EL (cell line): ENCODE measurements at places on chromosomes 5 and 9.

GRCh38 chr5:17088051-17088450, 129.4 kb upstream of the BASP1 start:
- DNase-seq: no peak

GRCh38 chr5:71652349-71652748, 65.2 kb downstream of the MCCC2 start:
- DNase-seq: no peak

- no peak for DNase-seq
Observed at GRCh38 chr9:133134388-133135145, 13.5 kb upstream of the RALGDS start.

GRCh38 chr5:149799965-149800516, 69.9 kb downstream of the PPARGC1B start:
- DNase-seq: no peak

DNA sequence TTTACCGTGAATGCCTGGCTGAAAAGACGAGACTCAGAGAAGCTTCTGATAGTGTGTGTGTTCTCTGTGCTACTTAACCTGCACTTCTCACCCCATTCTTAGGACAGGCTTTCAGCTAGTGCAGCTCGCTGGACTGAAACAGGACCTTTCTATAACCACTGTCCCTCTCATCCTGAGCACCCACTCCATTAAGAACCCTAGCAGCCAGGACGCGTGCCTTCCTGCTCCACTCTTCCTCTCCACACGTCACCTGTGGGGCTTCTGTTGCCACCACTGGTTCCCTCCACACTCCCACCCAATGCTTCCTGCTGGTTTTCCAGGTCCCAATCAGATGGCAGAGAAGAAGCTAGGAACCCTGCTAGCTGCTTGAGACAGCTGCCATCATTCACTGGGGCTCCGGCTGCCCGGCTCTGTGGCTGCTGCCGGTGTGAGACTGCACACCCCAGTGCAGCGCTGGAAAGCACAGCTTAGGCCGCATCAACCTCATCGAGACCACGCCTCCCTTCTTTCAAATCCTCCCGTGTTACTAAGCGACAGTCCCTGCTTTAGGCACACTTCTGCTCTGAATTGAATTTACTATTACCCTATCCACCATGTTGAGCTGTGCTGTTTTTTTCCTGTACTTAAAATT, 44.0 kb downstream of the RNF130 start:
- no peak for DNase-seq

- peak; percentile 46 for DNase-seq
Observed at GRCh38 chr5:5523066-5523505, 100.6 kb downstream of the ICE1 start.

DNA sequence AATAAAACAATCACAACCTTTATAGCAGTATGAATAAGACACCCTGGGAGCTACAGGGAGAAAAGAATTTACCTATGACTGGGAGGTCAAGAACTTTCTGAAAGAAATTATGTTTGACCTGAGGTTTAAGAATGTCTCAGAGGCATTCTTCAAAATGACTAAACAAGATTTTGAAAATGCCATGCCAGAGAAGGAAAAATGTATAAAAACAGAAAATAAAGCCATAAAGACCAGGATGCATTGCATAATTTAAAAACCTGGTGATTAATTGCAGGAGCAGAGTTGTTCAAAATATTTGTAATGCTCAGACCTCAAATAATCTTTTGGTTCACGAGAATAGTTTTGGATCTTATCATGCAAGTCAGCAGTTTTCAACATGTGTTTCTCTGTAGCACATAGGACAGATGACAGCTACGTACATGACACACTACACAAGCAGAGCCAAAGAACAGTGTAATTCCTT, 954.7 kb upstream of the ARRDC3 start:
- peak; percentile 21 for DNase-seq

DNA sequence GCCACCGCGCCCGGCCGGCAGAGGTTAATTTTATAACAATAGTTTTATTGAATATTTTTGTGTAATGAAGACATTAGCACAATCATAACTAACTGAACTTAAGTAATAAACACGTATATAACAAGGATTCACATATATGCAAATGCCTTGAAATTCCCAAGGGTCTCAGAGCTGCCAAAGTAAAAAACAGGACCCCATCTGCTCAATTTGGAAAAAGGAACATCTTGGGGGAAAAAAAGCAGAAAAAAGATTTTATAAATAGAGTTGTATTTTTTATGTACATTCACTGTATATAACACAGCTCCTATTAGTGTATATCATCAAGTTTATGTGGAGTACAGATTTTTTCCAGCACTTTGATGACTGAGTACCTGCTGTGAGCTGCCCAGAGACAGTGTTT, 366.7 kb downstream of the BRINP1 start:
- no peak for DNase-seq

DNA sequence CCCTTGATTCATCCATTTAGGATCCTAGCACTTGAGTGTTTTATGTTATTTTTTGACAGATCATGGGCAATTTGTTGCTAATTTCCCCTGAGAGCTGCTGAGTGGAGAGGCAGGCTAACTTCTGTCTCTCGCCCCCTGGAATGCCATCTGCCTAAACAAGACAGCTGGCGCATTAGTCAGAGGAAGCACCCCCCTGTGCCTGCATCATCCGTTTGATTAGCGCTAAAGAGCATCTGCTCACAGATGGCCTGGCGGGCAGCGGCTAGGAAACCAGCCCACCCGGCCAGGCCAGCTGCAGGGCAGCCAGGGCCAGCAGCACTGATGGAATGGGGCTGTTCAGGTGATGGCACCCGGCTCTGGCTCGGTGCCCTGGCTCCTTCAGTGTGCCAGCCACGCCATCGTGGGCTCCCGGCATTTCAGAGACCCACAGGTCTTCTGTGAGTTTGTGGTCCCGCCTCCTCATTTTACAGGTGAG, 22.9 kb upstream of the ASS1 start:
- DNase-seq: peak; percentile 88

- DNase-seq: no peak
Observed at GRCh38 chr5:16975950-16976624, 40.0 kb upstream of the MYO10 start.

DNA sequence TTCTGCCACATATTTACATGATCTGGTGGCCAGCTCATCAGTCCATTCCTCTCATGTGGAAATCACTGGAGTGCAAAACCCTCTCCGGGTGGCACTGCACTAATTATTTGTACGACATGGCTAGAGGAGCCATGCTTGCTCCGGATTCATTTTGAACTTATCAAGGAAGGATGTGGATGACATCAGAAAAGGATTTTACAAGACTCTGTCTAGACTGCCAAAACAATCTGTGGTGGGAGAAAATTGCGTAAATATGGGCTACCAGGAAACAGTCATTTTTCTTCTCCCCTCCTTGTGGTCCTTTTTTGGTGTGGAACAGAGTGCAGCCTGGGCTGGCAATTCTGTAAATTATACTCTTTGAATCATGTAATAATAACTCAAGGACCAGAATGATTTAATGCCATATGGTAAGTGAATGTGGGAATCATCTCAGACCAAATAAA, 123.4 kb upstream of the IFNE start:
- DNase-seq: peak; percentile 75

DNA sequence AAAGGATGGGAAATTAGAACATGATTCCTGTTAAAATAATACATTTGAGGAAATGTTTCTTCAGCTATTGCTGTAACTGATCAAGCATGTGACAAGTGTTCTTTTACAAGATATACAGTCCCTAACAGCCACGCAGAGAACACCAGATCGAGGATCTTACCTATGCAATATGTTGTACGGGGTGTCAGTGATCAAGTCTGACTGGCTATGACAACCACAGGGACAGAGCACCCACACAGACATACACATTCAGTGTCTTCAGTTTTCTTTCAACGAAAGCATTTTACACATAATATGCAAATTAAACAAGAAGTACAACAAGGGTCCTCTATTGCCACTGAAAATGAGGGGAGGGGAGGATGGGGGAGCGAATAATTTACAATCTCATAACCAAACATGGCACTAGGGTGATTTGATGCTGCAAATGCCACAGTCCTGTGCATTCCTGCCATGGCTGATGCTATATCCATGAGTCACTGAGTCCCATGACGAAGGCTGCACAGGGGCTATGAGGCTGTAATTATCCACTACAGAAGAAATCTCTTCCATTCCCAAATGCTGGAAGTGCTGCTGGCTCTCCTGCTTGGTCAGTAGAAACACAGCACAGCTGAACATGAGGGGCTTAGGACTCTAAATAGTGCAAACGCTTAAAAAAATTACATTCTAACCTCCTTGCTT, 118.2 kb downstream of the KLHL3 start:
- DNase-seq: peak; percentile 86

DNA sequence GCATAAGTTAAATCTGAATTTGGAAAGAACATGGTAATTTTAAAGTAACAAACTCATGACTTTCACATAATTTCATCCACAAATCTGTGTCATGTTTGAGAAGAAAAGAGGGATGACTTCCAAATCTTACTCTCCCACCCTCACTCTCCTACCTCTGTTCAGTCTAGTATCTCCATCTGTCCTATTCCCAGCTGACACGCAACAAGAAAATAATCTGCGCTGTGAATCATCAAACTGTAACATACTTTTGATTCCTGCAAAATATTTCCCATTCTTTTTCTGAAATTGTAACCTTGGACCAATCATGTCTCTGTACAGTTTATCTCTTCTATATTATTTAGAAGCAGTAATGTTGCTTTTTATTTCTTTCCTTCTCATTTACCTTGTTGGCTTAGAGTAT, 91.4 kb downstream of the SLC12A2 start:
- DNase-seq: peak; percentile 78

GRCh38 chr5:116382874-116383266, 191.8 kb downstream of the SEMA6A start:
- DNase-seq: no peak

- DNase-seq: no peak
Observed at GRCh38 chr9:101590901-101591300, 3.9 kb downstream of the PPP3R2 start.

DNA sequence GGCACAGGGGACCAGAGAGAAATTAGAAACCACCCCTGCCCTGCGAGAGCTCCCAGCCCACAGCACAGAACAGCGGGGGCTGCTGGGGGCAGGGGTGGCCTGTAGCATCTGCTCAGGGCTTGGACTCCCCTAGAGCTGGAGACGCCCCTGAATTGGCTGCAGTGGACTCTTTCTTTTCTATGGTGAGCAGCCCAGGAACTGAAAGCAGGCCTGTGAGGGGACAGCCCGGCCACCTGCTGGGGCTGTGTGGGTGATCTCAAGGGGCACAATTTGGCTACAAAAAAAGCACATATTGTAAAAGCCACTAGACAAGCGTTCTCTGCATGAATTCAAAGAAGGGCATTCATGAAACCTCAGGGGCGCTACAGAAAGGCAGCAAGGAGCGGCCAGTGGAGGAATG, 57.5 kb upstream of the ICE1 start:
- DNase-seq: no peak

- DNase-seq: peak; percentile 13
Observed at GRCh38 chr9:121169094-121169601, 32.5 kb downstream of the RAB14 start.

- no peak for DNase-seq
Observed at GRCh38 chr5:148839960-148840359, 13.5 kb downstream of the ADRB2 start.

GRCh38 chr9:81979196-81979595, 9.4 kb upstream of the SPATA31D1 start:
- DNase-seq: no peak

DNA sequence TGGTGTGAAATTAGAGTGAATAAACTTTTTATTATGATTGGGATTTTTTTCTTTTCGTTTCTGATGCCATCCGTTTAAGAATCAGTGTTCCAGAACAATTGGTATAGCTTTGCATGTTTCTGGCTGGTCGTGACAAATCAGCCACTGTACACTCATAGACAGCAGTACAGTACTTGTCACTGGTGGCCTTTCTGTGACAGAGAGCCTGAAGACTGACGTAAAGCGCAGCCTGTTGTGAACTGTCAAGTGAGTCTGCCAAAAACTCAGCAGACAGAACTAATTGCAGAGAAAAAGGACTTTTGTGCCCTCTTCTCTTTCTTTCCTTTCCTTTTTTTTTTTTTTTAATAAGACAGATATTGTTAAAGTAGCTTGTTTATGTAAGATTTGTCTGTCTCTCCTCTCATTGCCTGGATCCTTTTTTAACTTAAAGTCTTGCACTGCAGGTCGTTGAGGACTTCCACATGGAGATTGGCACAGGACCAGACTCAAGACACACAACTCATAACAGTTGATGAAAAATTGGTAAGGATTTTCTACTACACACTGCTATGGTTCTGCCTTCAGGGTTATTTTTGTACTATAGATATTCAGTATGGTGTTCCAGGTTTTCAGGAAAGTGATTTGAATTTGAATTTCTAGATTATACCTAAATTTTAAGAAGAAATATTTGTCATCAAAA, 42.7 kb downstream of the NDUFS4 start:
- no peak for DNase-seq

GRCh38 chr5:36629729-36630128, 23.3 kb downstream of the SLC1A3 start:
- no peak for DNase-seq

DNA sequence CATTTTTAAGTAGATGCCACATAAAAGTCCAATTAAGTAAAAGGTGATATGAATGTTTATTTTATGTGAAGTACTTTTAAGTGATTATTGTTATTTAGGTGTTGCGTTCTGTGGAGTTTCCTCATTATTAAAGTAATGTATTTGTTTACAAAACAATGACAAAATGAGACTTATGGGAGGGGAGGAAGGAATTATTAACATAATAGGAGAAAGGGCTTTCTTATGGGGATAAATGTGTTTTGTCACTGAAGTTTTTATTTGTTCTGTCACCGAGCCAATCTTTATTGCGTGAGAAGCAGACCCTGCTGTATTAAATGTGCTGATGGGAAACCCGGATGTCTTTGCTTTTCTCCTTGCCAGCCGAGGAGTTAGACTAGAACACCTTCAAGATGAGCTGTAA, 44.5 kb downstream of the TRIO start:
- peak; percentile 58 for DNase-seq

DNA sequence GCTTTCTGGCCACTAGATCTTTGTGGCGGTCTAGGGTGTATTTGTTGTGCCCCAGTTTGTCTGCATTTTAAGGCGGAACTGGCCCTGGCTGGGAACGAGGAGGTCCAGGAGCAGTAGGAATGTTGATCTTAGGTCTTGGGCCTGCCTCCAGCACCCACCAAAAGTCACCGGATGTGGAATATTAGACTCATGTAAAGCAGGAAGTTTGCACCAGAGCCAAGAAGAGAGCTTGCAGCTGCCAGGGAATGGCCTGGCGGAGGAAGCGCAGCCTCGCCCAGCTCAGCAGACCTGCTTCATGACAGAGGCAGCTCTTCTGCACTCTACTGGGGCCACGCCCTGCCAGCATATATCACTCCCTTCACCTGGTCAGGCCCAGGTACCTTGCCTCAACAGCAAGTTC, 3.3 kb downstream of the GPX3 start:
- no peak for DNase-seq

DNA sequence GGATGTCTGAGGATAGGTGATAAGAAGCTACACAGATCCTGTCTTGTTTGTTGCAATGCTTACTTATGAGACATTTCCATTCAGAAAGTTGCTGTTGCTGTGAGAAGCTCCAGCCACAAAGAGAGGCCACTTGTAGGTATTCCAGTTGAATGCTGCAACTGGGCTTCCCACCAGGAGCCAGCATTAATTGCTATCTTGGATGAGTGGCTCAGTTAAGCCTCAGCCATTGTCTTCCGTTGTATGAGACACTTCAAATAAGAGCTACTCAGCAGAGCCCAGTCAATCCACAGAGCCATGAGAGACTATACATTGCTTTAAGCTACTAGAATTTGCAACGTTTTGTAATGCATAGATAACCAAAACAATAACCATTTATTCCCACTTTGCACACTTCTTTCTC, 104.3 kb upstream of the ARRDC3 start:
- DNase-seq: no peak

- no peak for DNase-seq
Observed at GRCh38 chr5:71695071-71695470, 24.0 kb upstream of the CARTPT start.
